Activated CD8-positive, alpha-beta memory T cell treated with anti-CD3 and anti-CD28 coated beads for 1 hour (primary cell): ENCODE measurements at places on chromosomes 5 and 9.

- DNase-seq: no peak
These were observed 117.5 kb downstream of the ZNF608 start for GRCh38 chr5:124628721-124629596.

DNA sequence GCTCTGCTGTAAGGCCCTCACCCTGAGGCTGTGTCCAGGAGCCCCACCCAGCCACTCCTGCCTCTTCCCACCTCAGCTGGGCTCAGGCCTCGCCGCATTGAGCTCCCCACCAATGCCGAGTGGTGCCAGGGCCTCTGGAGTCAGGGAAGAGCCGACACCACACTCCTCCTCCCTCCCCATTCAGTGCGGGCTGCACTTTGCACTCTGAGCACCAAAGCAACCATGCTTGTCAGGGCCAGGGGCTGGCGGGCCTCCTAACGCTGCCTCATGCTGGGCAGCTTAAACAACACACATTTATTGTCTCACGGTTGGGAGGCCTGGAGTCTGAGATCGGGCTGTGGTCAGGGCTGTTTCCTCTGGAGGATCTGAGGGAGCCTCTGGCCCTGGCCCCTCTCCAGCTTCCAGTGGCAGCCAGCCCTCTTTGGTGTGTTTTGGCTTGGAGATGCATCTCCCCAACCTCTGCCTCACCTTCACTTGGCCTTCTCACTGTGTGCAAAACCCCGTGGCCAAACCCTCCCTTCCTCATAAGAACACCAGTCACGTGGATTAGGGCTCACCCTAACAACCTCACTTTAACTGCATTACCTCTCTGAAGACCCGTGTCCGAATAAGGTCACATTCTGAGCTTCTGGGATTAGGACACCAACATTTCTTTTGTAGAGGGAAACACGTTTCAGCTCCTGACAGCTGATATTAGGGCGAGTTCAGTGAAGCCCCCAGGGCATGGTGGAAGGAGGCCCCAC, 157.8 kb downstream of the MED10 start:
- no peak for DNase-seq

- no peak for DNase-seq
These were observed 26.4 kb upstream of the CTNNA1 start for GRCh38 chr5:138726848-138727247.

- DNase-seq: no peak
These were observed 8.3 kb upstream of the COMMD10 start for GRCh38 chr5:116076496-116076895.

- DNase-seq: no peak
These were observed 488.0 kb downstream of the PRELID2 start for GRCh38 chr5:145347026-145347616.

- no peak for DNase-seq
These were observed 4.1 kb downstream of the RPL7A start for GRCh38 chr9:133351908-133352634.

GRCh38 chr9:129810788-129811187, 7.8 kb downstream of the TOR1B start:
- no peak for DNase-seq

- no peak for DNase-seq
These were observed 2.8 kb upstream of the RACK1 start for GRCh38 chr5:181246276-181247049.

DNA sequence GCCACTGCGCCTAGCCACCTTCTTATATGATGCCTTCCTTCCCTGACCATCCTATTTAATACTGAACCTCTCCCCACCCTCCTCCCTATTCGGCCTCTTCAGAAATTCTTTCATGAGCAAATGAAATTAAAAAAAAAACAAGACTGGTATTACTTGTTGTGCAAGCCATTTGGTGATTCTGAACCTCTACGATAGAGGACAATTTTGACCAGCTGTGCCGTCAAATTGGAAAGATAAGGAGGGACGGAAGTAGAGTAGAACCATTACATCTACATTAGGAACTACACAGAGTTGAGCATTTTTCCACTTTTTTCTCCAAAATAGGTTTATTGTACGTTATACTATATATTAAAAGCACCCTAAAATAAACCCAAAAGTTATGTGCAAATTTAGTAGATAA, 2.9 kb downstream of the DHX29 start:
- DNase-seq: no peak

- no peak for DNase-seq
These were observed 98.4 kb downstream of the FGF1 start for GRCh38 chr5:142587354-142587965.

DNA sequence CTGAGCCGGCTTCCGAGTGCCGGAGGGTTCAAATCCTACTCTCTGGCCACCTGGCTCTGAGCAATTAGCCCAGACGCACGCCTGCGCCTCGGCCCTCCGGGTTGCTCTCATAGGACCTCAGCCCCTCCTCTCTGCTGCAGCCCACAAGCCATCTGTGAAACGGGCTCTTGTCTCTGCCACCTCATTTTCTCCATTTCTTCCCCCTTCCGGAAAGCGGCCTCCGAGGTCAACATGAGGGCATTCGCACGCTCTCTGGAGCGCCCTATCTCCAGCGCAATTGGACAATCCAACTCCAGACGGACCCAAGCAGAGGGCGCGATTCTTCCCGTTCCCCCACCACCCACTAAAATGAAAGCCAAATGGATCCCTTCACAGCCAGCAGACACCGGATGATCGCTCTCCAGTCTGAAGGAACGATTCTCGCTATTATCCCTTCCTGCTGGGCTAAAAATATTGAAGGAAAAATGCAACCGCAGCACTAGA, 41.5 kb downstream of the VAV2 start:
- no peak for DNase-seq

DNA sequence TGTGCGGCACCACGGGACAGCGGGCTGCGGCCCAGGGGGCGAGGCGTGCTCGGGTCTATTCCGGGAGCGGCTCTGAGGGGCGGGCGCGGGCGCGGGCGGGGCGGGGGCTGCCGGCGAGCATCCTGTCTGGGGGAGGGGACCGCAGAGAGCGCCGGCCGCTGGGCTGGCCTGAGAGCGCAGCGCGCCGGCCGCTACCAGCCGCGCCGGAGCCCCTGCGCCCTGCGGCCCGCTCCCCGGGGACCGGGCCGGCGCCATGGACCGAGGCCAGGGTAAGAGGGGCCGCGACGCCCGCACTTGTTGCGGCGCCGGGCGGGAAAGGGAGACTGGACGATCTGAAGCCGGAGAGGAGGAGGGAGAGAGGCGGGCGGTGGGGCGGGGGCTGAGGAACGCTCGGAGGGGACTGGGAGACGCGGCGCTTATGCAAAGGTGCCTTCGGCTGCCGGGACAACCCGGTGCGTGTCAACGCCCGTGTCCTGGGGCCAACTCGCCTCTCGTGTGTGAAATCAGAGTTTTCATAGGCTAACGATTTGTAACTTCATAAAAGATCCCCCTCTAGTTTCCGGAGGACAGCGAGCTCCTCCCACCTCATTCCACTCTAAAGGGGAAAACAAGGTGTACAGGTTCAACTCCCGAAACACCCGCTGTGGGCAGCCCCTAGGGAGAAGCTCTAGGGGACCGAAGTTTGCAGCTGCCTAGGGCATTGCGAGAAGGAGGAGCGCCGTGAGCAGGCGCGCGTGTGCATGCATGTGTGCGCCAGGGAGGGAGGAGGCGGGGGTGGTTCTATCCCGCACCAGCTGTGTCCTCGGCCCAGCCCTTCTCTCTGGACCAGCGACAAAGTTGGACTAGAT, at the start of gene AFAP1L1:
Gene AFAP1L1, plus strand, starts transcription at position 144 of the 848 bp plus-strand sequence. Its CDS starts 110 bp downstream, at position 254.
- DNase-seq: no peak
